Glomerular endothelial cell (primary cell): ENCODE measurements at places on chromosomes 1 and 21.

DNA sequence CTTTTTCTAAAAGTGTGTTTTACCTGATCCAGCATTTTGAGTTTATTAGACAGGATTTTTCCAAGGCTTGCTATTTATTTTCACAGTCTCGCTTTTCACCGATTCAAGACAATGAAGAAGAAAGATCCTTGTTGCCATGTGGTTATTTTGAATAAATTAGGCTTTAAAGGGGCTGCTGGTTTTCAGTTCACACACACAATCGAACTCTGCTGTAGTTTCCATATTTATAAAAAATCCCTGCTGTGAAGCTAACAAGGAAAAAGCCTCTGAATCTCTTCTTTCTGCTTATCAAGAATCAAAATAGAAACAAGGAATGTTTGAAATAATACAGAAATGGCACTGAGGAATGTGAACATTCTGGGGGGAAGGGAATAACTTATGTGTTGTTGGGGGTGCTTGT, 102.5 kb upstream of the KAZN start:
- DNase-seq = no peak

GRCh38 chr1:117113199-117113598, 8.3 kb downstream of the TRIM45 start:
- DNase-seq = no peak

DNA sequence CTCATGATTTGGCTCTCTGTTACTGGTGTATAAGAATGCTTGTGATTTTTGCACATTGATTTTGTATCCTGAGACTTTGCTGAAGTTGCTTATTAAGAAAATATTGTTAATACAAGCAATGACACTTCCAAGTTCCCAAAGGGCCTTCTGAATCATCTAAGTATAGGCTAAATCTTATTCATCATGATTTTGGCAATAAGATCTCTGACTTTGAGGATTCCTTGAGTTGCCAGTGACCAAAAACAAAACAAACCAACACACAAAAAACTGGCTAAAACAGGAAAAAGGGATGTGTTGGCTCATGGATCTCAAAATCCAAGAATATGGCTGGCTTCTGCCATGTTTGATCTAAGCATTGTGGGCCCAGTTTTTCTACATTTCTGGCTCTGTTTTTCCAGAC, 163.4 kb downstream of the HHIPL2 start:
- no peak for DNase-seq

DNA sequence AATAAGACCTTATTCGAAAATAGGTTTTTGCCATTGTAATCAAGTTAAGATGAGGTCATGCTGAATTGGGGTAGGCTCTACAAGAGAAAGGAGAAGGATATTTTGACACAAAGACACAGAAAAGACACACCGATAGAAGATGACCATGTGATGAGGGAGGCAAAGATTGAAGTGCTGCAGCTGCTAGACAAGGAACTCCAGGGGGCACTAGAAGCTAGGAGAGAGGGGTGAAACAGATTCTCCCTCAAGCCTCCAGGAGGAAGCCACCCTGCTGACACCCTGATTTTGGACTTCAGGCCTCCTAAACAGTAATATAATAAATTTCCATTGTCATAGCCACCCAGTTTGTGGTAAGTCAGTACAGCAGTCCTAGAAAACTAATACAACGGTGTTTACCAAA, 506.8 kb upstream of the CAMK1G start:
- no peak for DNase-seq

DNA sequence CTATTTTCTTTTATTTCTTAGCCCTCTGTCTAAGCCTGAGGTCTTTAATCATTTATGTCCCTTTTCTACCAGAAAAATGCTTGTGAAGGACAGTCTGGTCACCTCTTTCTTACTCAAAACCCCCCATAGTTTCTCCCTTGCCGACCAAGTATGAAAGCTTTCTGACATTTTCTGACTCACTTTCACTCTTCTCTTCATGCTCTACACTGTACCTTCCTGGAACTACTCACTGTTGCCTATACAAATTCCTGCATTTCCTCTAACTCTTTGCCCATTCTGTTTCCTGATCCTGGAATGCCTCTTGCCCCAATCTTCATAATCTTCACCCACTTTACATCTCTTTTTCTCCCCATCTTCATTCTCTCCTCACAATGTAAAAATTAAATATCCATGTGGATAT, 380.0 kb downstream of the HHIPL2 start:
- no peak for DNase-seq

- no peak for DNase-seq
Measured at GRCh38 chr1:11990303-11991032, 10.2 kb downstream of the MFN2 start.

DNA sequence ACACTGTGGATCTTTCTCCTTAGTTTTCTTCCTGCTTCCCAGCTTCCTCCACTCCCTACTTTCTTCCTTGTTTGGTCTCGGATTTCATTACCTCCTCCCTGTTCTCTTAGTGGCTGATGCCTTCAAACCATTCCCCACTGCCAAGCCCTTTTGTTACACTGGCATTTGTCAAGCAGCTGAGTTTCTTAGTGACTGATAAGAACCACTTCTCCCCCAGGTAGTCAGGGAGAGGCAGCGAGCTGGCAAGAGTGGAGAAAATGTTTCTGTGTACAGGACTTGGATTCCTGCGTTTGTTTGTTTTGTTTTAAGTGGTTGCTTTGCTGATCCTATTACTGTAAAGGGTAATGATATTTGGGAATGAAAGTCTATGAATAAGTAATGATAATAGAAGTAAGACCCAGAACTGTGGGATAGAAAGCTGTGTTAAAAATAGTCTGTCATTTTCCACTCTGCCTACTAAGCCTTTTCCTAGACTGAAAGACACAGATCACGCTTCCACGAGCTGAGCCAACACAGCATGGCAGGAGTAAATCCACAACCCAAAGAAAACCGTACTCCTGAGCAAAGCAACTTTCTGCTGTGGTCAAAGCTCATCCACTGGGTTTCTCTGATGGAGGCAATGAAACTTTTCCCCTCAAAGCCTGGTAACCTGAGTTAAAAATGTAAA, 10.1 kb upstream of the SERTAD4 start:
- DNase-seq = no peak

DNA sequence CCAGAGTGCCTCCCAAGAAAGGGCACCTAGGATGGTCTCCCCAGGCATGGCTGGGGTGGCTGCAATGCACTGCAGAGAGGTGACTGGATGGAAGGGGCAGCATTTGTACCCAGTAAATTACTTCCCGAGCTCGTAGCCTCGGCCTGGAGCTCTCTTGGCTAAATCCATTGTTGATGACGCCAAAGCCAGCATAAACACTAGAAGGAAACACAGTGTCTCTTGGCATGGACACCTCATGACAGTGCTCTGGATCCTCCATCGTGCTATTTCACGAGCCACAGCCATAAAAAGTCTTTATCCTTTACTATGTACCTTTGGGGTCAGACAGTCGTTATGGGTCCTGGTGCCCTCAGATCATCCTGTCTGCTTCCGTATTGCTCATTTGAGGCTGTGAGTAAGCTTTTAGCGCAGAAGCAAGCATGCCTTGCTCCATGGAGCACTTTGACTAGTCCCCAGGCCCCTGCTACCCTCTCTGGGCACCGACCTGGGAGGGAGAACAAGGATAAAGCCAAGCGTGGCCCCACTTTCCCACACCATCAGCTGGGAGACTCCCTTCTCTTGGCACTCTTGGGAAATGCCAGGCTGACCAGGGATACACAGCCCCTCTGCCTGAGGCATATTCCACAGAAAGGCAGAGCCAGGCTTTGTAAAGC, 10.3 kb upstream of the PRELP start:
- DNase-seq = no peak

DNA sequence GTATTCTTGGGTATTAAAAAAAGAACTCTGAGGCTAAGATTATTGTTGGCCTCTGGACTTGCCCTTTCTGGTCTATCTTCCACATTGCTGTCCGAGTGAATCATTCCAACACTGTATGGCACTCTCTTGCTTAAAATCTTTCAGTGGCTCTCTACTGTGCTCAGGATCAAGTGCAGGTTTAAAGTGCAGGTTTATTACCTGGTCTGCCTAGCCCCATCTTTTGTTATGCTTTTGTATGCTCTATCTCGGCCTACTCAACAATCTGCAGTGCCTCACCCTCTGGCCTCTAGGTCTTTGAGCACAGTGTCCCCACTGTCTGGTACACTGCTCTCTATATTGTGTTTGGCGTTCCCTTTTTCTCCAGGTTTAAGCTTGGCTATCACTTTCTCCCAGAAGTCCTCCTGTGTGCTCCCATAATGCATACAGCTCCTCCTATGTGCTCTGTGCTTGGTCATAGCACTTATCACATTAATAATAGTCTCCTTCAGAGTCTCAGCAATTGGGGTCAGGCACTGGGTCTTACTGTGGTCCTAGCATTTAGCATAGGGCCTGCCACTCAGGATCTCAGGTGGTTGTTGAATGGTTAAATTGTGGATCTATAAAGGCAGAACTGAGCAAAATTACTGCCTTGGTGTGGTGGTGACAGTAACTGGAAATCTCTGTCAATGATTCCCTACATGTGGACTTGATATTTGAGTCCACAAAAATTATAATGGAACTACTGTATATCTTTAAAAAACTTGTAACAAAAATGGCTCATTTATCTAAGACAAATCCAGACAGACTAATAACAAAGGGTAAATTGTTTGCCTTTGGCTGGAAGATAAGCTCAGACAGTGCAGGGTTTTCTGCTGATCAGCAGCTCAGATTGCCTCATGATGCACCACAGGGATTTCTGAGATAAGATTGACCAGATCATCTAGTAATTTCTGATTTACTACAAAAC, 10.6 kb upstream of the LDLRAD1 start:
- DNase-seq = no peak

DNA sequence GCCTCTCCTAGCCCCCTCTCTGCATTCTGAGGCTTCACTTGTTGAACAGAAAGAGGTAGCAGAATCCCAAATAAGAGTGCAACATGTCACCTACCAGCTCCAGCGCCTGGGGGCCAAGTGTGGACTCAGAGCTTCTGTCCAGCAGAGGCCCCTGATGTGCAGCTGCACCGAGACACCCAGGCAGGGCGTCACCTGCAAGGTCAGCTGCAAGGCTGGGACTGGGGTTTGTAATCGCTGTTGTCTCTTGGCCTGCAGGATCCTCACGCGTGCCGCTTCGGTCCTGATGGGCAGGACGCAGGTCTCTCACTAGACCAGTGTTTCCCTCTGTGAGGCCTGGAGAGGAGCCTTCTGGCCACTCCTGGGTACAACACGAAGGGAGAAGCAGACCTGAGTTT, 4.3 kb upstream of the SLX9 start:
- no peak for DNase-seq

DNA sequence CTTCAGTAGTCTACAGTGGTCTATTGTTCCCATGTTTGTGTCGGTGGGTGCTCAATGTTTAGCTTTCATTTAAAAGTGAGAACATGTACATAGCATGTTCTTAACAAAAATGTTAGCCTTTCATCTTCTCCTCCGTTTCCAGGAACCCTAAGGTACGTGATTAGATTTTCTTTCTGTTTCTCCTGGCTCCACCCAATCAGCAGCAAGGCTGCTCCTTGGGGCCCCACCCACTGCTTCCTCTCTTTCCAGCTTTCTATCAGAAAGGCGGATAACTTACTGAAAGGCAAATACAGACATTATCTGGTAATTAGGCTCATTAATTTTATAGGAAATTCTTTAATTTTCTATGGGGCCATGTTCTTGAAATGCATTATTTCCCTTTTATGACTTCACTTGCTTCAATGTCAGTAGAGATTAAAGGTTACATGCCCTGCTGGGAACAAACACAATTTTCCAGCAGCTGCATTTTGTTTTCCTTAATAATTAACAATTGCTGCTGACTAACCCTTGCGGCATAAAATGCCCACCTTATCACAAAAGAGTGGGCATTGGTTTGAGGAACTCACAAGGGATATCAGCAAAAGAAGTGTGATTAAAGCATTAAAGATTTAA, 324.9 kb upstream of the SNX7 start:
- no peak for DNase-seq
